ENCODE measurements at places on chromosomes 16 and 17.

- no peak for DNase-seq
These were observed 17.5 kb upstream of the CBX8 start for GRCh38 chr17:79814127-79814973.

DNA sequence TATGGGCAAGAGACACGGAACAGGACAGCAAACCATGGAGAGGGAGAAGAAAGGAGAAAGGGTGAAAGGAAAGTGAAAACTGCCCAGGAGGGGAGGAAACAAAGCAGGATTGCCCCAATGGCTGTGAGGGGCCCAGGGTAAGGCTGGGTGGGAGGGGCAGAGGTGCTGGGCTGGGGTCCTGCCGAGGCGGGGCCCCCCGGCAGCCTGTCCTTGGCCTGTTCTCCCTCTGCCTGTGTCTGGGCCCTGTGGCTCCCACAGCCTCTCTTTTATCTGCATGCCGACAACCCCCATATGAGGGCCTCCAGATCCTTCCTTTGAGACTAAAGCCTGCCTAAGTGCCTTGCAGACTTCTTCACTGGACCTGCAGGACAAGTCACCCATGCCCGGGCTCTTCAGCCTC lies 15.5 kb downstream of the ZNHIT3 start:
- DNase-seq = no peak

- DNase-seq = no peak
These were observed 24.8 kb downstream of the GINS2 start for GRCh38 chr16:85663891-85664321.

GRCh38 chr17:55242476-55242875 lies 22.3 kb upstream of the HLF start:
- DNase-seq = no peak

DNA sequence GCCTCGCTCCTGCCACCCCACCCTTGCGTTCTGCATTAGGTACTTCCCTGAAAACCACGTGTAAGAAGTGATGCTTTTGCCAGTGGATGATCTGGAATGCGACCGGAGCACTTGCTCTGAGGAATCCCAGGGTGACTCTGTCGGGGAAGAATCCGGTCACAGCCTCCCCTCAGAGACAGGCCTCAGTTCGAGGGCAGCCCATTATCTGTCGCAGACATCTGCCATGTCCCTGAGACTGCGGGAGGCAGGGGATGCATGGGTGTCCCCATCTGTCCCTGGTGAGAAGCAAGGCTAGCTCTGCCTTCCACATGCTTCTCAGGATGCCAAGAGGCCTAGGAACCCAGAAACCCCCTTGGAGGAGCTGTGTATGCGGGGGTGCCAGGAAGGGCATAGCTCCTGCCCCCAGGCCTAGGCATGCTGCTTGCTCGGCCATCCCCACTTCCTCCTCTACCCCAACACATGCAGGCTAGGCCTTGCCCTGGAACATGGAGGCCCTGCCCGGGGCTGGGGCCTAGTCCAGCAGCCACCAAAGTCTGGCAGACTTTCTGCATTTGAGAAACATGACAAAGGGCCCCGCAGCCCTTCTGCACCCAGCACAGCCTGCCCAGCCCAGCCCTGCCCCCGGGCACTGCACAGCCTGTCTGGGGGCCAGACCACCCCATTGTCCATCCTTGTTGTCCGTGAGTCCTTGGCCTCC lies 20.5 kb downstream of the MNT start:
- DNase-seq = no peak
